ENCODE measurements at places on chromosomes 1 and 21. TPM values are rescaled to one million over a fixed set of nuclear protein-coding genes. Genes with fewer than 3 reads are reported as not detected.

Gene FCRL5
- total RNA-seq, result not detected

GRCh38 chr1:184945678-184946412 lies 28.5 kb downstream of the NIBAN1 start:
- no peak for DNase-seq

Gene LCE1E
- 110 TPM for total RNA-seq

GRCh38 chr21:45856442-45856841 lies 125.1 kb upstream of the COL6A1 start:
- peak; percentile 67 for DNase-seq

DNA sequence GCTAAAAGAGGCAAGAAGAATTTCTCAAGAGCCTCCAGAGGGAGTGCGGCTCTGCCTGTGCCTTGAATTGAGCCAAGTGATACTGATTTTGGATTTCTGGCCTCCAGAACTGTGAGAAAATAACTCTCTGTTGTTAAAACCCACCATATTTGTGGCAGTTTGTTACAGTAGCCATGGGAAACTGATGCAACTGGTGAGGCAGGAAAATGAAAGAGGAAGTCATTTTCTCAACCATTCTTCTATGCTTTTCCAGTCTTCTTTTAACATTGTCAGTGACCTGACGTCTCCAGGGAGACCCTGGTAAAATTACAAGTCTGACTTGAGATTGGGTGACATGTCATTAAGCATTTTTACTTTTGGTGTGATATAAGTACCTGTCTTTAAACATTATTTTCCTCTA lies 5.8 kb downstream of the OR6P1 start:
- no peak for DNase-seq
